NCI-H1092 (cell line): ENCODE measurements at places on chromosomes 2 and 18.

- no peak for DNase-seq
Measured at GRCh38 chr2:129443865-129444739, 535.4 kb upstream of the RAB6C start.

DNA sequence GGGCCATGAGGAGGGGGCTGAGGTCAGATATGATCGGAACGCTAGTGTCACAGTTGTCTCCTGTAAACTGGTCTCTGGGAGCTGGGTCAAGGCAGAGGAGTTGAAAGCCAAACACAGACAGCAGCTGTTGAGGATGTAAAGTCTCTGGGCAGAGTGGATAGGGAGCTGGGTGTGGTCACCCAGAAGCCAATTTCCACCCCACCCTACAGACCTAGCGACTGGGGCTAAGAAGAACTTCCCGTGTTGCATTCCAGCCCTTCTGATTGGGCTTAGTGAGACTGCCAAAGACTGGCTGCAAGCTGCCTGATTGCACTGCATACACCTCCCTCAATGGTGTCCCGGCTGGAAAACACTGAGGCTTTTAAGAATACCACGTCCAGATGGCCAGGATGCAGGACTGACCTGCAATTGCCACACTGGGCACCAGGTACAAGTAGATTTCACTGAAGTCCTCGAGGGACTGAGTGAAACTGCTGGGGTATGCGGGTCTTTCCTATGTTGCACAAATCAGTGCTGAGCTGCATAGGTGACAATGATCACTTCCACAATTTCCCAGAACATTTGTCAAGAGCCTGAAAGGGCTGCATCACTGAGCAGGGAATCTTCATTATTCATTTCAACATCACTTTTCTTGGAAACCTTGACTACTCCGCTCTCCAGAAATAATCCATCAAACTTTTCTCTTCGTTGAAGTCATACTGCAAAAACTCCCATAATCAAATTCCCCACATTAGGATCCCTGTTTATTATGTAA is 43.1 kb upstream of the EML4 start:
- DNase-seq: no peak

GRCh38 chr2:26772064-26773001 is 8.2 kb downstream of the SLC35F6 start:
- DNase-seq: no peak

DNA sequence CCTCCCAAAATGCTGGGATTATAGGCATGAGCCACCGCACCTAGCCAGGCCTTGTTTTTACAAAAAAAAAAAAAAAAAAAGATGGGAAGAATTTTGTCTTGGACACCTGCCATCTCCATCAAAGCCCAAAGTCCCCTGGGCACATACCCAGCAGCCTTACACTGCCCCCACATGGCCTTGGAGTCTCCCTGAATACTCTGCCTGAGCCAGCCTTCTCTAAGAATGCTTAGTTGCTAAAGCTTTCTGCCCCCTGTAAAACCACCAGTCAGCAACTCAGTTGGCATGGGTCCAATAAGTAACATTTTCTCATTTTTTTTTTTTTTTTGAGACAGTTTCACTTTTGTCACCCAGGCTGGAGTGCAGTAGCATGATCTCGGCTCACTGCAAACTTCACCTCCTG is 40.6 kb downstream of the SPC25 start:
- DNase-seq: peak; percentile 30

DNA sequence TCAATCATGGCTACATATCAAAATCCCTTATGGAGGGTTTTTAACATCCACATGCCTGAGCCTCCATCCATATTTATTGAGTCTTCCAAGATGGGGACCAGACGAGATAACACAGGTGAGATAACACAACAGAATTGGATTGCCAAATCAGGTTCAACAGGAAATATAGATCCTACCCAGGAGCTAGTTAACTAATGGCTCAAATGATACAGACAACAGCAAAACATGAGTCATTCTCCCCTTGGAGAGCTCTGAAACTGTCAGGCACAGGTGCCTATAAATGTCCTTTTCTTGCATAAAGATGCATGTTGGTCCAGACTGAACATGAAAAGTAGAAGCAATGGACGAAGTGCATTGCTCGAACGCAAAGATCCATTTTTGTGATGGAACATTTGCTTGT is 202.2 kb downstream of the CDH20 start:
- no peak for DNase-seq

- DNase-seq: no peak
Measured at GRCh38 chr2:17093712-17094111, 424.5 kb downstream of the RAD51AP2 start.

- DNase-seq: no peak
Measured at GRCh38 chr2:75495862-75496261, 64.9 kb downstream of the EVA1A start.

DNA sequence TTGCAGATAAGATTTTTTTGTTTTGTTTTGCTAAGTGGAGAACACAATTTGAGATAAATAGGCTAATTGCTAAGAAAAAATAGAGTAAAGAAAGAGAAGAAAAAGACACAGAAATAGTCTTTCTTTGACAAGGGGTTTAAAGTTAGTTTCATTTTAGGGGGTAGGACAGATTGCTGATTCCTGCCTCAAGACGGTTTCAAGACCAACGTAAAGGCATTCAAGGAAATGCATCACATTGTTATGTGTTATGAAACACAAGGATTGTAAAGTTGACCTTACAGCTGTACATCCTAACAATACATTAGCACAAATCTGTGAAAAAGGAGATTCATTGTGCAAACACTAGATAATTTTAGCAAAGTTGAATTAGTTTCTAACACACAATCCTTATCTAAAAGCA is 22.7 kb upstream of the ETAA1 start:
- DNase-seq: no peak

DNA sequence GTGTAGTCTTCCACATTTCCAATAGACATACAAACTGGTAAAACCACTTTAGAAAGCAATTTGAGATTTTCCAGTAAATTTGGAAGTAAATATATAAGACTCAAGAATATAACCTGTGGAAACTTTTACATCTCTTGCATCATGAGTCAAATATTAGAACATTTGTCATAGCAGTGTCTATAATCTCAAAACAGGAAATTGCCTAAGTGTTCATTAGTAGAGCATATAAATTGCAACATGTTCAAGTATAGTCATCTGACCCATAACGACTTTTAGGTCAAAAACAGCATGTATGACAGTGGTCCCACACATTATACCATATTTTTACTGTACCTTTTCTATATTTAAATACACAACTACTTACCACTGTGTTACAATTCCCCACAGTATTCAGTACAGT is 555.9 kb upstream of the VRK2 start:
- no peak for DNase-seq

DNA sequence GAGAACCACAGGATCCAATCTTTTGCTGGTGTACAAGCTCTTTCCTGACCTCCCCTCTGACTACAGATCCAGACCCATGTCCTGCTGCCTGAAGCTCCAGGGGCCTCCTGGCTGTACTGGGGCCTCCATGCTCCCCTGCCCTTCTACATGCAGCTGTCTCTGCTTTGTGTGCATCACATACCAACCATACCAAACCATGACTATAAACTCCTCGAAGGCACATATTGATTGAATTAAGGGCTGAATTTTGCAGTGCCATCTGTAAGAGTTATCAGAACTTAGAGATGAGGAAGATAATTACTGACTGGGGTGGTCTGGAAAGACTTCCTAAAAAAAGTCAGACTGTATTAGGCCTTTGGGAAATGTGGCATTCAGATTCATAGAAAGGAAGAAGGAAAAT is 139.9 kb upstream of the CXCR4 start:
- DNase-seq: no peak

GRCh38 chr18:40810372-40810771 is 1144.7 kb upstream of the PIK3C3 start:
- DNase-seq: no peak

GRCh38 chr2:29811378-29811777 is 110.0 kb downstream of the ALK start:
- DNase-seq: no peak

DNA sequence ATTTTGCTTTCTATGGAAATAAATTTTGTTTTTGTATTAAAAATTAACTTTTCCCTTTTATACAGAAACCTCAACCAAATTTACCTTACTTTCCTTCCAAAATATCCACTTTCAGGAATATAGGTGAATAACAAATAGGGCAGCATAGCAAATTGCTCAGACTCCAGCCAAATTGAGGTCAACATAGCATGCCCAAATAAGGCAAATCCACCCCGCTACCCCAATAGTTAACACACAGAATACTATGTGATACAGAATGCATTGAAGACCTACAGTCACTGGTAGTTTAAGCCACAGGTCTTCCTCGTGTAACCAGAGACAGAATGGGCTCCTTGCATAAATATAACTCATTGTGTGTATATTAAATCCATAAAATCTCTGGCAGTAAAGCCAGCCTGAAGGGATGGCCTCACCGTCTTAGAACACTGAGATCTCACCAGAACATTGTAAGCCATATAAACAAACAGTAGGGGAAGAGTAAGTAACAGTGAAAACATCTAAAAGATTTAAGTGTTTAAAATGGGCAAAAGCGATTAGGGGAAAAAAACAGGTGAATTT is 72.2 kb downstream of the PMAIP1 start:
- no peak for DNase-seq

GRCh38 chr2:54492335-54492734 is 36.2 kb downstream of the SPTBN1 start:
- no peak for DNase-seq

GRCh38 chr2:189267925-189268579 is 88.5 kb upstream of the COL5A2 start:
- DNase-seq: no peak

GRCh38 chr2:62398356-62398755 is 107.6 kb downstream of the TMEM17 start:
- no peak for DNase-seq

GRCh38 chr2:41947701-41948396 is 100.0 kb upstream of the PKDCC start:
- DNase-seq: no peak
